Psoas muscle (tissue), 8 donors: ENCODE measurements at places on chromosomes 6 and 20. TPM values are rescaled to one million over a fixed set of nuclear protein-coding genes. Genes with fewer than 3 reads are reported as not detected.

Gene C20orf141
- not detected for polyA plus RNA-seq

Gene APCDD1L
- 0.03 TPM for polyA plus RNA-seq

Gene BTNL2
- polyA plus RNA-seq: not detected

Gene ZSCAN12
- 1.2 TPM for polyA plus RNA-seq

Gene CFAP61
- 32.3 TPM for polyA plus RNA-seq

Gene TSHZ2
- 0.66 TPM for polyA plus RNA-seq

Gene PI16
- 3.1 TPM for polyA plus RNA-seq

Gene SRSF3
- polyA plus RNA-seq: 176 TPM

Gene BMP6
- 0.96 TPM for polyA plus RNA-seq

Gene HTR1E
- not detected for polyA plus RNA-seq

Gene COX4I2
- polyA plus RNA-seq: 7.0 TPM

Gene RNF39
- not detected for polyA plus RNA-seq

Gene DOK5
- 13.3 TPM for polyA plus RNA-seq

Gene CFAP206
- polyA plus RNA-seq: 0.70 TPM

Gene SPEF1
- 0.12 TPM for polyA plus RNA-seq

Gene RAB23
- 4.3 TPM for polyA plus RNA-seq

Gene PPP1R16B
- polyA plus RNA-seq: 1.6 TPM

Gene LCA5
- polyA plus RNA-seq: 0.48 TPM

Gene TSBP1
- polyA plus RNA-seq: not detected

Gene VIP
- 0.30 TPM for polyA plus RNA-seq

Gene YIPF3
- polyA plus RNA-seq: 57.7 TPM

Gene TFAP2D
- polyA plus RNA-seq: not detected

Gene KCNQ5
- polyA plus RNA-seq: 10.6 TPM

Gene FAM162B
- 2.8 TPM for polyA plus RNA-seq

Gene BPIFB1
- polyA plus RNA-seq: not detected

Gene HAO1
- not detected for polyA plus RNA-seq

Gene SIGLEC1
- 1.3 TPM for polyA plus RNA-seq

Gene SLC17A3
- polyA plus RNA-seq: not detected

Gene MAP3K5
- 3.8 TPM for polyA plus RNA-seq

Gene HECA
- 36.3 TPM for polyA plus RNA-seq

Gene RIMS1
- 0.18 TPM for polyA plus RNA-seq

Gene GPX5
- polyA plus RNA-seq: not detected

Gene DNAH8
- polyA plus RNA-seq: not detected

Gene GRM4
- not detected for polyA plus RNA-seq

Gene ADAM33
- polyA plus RNA-seq: 4.3 TPM

Gene CD93
- polyA plus RNA-seq: 9.5 TPM

Gene SEL1L2
- polyA plus RNA-seq: 0.43 TPM

Gene HCRTR2
- polyA plus RNA-seq: not detected

Gene C6orf132
- polyA plus RNA-seq: 0.09 TPM

Gene DSP
- 0.11 TPM for polyA plus RNA-seq

Gene PACRG
- polyA plus RNA-seq: 0.17 TPM

Gene TSPO2
- polyA plus RNA-seq: not detected

Gene FAM209B
- 0.79 TPM for polyA plus RNA-seq

Gene RAD21L1
- not detected for polyA plus RNA-seq

Gene E2F3
- polyA plus RNA-seq: 6.9 TPM

Gene GNMT
- 0.21 TPM for polyA plus RNA-seq

Gene RPS21
- 3,473 TPM for polyA plus RNA-seq

Gene PRDM13
- not detected for polyA plus RNA-seq
